CD4-positive, alpha-beta T cell treated with Interleukin-6 at 100 ng/mL for 8 hours (primary cell): ENCODE measurements at places on chromosomes 2 and 18.
A peak's percentile ranks its signal among the peaks of the same experiment; 100 is the strongest.

GRCh38 chr2:226932443-226932842 lies 96.6 kb downstream of the RHBDD1 start:
- DNase-seq: no peak

GRCh38 chr2:31219131-31219969 lies 2.0 kb upstream of the CAPN14 start:
- DNase-seq: no peak

GRCh38 chr2:100124761-100125160 lies 17.6 kb downstream of the AFF3 start:
- DNase-seq: no peak

- no peak for DNase-seq
These were observed 201.4 kb downstream of the TCF4 start for GRCh38 chr18:55386545-55386944.

DNA sequence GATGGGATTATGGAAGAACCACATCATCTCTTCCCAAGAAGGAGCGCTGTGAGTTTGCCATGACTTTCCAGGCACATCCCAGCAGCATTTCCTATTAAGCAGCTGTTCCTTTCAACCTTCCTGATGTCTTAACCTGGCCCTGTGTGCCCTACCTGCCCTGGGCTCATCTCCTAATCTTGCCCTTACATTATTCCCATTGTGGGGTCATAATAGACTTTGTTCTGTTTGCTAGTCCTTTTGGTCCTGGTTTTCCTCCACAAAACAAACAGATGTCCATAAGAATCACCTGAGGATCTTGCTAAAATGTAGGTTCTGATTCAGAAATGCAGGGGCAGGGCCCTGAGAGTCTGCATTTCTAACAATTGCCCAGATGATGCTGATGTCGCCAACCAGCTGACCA lies 38.6 kb upstream of the TANK start:
- DNase-seq: no peak

DNA sequence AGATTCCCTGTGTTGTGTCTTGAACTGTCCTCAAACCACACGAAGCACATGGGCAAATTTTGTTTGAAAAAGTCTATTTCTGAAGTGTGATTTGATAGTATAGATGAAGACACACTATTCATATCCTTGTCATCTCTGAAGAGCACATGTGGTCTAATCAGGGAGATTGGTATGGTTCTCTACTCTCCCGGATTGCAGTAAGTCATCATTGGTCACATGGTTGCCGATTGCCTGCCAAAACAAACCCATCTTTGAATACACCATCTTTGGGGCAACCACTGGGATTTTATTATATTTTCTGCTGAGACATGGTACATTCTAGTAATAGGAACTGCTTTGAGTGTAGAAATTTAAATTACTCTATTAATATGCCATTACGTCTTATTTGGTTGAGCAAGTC lies 186.9 kb downstream of the MYO1B start:
- no peak for DNase-seq

DNA sequence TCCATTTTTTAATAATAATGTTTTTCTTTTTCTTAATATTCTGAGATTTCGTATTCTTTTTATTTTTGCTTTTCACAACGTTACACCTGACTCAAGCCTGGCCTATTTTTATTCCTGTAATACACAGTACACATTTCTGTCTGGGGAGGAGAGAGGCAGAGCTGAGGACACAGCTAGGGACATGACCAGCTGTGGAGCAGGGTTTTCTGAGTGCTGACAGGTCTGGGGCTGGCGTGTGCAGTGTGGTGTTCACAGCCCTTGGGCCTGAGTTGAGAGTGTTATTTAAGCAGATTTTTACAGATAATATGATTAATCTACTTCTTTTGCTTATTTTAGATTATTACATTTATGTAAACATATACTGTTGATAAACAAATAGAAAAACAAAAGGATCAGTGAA lies 55.9 kb downstream of the ZAP70 start:
- DNase-seq: no peak

GRCh38 chr18:39366656-39367055 lies 1801.1 kb upstream of the CELF4 start:
- DNase-seq: no peak

DNA sequence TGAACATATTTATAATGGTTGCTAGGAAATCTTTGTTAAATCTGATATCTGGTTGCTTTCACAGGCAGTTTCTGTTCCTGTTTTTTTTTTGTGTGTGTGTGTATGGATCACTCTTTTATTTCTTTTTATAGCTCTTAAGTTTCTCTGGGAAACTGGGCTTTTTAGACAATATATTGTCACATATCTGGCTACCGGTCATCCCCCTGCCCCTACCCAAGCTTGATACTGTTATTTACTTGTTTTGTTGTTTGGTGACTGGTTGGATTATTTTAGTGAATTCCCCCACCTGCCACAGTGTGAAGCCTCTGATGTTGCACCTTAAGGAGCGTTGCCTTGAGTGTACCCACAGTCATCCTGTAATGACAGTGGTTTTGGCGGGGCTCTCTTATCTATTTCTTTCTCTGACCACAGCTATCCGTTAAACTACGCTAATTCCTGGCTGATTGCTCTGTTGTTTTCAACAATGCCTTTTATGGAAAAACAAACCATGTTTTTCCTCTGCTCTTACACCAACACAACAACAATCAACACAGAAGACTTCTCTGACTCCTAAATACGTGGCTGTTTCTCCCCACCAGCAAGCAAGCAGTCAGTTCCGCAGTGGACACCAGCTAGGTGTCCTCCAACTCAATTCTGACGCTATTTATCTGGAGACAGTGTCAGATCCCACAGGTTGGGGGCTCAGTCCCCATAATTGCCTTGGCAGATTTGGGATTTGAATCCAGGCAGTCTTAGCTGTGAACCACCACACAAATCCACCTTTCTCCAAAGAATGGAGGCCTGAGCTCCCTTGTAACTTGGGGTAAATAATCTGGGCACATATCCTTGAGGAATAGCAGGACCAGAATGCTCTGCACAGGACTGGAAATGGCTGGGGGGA lies 10.9 kb downstream of the GNLY start:
- no peak for DNase-seq

DNA sequence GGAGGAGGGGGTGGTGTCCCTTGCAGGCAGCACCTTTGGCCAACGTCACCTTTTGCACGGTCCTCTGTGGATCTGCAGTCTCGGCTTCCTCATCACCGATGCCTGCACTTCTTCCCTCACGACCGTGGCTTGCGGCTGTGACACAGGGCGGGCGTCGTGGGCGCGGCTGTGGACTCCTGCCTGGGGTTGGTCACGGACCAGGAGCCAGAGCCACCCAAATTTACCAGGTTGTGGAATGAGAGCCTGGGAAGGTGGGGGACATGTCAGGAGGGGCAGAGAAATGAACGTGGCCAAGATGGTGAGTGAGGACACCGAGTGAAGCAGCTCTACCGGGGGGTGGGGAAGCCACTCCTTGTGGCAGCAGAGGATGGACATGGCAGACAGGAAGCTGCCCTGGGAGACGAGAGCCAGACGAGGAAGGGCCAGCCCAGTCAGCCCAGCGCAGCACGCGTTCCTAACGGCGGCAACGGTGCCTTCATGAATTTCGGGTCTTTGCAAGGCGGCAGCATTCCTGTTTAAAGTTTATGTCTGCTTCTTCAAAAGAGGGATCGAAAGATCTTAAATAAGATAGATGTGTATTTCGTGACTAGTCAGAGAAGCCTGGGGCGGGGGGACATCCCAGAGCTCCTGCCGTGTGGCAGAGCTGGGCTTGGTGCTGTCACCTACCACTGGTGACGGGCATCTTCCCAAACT lies 84.2 kb downstream of the LRRFIP1 start:
- DNase-seq: no peak

GRCh38 chr2:188976545-188977268 lies 2.5 kb downstream of the COL3A1 start:
- DNase-seq: no peak

DNA sequence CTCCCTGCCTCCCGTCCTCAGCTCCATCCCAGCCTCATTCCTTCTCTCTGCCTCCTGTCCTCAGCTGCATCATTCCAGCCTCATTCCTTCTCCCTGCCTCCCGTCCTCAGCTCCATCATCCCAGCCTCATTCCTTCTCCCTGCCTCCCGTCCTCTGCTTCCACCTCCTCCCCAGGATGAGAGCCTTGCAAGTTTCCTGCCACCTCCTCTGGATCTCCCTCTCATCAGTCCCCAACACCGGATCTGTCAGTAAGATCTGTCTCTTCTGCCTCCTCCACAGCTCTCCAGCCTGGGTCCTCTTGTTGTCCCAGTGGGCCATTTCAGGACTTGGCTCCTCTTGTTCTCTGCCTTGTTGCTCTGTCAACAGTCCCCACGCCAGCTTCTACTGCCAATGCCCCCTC lies 130.9 kb downstream of the NDUFA10 start:
- DNase-seq: no peak

GRCh38 chr18:13823707-13824395 lies at the start of gene MC5R:
Gene MC5R (plus strand): TSS chr18:13824149. CDS start chr18:13825766, 1,617 bp downstream.
- peak; percentile 53 for DNase-seq
